EH (cell line): ENCODE measurements at places on chromosomes 1 and 21.
A peak's percentile ranks its signal among the peaks of the same experiment; 100 is the strongest.

DNA sequence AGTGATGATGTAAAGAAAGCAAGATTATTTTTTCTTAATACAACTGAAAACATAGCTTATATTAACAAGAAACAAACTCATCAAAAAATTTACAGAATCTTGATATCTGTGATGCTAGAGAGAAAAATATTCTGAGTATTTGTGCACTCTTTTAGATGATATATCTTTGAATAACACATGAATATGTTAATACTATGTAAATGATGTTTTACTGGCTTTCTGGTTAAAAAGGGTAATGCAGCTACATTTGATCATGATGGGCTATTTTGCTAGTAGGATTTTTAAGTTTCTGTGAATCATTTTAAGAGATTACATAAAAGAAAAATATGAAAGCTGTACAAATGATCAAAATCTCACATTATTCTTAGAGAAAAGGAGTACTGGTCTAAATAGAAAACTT lies 114.5 kb downstream of the GRIK1 start:
- no peak for DNase-seq

DNA sequence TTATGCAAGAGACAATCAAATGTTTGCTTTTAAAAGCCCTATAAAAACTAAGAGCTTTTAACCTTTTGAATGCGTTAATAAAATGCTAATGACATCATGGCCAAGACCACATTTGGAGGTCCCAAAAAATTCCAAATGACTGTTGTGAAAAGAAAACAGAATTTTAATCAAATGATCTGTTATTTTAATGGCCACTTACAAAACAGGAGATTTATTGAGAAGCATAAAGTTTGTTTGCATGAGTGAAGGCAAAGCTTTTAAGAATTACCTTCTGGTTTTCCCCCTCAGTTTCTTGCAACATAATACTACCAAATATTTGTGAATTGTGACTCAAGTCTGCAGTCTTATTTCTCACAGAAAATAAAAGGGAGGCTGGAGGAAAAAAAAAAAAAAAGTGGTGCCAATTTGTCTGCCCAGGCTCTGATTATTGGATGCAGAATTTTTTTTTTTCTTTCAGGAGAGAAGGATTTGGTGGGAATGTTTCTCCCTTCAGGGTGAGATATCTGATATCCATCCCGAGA lies 60.7 kb downstream of the GORAB start:
- DNase-seq: peak; percentile 80

GRCh38 chr1:27527223-27527889 lies 37.4 kb upstream of the WASF2 start:
- peak; percentile 33 for DNase-seq

DNA sequence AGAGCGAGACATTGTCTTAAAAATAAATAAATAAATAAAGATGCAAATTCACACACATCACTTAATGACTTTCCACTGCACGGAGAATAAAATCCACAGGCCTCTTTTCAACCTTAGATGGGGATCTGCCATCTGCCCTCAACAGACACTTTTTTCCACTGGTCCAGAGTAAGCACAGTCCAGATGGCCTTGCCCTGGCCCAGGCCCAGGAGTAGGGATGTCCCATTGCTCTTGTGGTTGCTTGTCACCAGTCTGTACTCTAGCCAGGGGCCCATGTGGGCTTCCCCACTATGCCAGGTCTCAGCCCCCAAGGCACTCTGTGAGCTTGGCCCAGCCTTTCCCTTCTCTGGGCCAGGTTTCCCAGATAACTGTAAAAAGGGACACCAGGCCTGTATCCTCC lies 17.4 kb downstream of the PLOD1 start:
- DNase-seq: no peak

DNA sequence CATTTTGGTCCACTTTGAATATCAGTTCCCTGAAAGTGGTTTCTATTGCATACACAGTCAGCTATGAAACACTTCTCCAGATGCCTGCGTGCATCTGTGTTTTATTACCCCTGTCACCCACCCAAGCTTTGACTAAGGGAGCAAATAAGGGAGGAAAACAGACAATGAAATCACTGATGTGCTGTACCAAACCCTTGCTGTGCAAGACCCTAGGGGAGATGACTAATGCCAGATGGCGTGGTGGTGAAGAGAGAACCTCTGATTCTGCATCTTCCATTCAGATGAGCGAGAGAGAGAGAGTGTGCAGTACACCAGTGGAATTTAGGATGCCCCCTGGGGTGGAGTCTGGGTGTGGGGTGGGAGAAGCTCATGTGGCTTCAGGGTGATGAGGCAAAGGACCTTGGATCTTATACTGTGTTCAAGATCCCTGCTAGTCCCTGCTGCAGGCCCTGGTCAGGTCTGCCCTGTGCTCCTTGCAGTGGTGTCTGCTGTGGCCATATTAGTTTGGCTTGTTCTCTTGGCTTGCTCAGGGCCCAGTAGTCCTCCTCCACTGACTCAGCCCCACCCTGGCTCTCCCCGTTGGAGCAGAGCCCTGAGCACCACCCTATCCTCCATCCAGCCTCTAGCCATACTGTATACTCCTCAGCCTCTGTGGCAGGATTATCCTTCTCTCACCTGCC lies 18.5 kb downstream of the CLCA1 start:
- DNase-seq: peak; percentile 95

GRCh38 chr1:161864577-161864976 lies 98.5 kb downstream of the ATF6 start:
- peak; percentile 69 for DNase-seq

DNA sequence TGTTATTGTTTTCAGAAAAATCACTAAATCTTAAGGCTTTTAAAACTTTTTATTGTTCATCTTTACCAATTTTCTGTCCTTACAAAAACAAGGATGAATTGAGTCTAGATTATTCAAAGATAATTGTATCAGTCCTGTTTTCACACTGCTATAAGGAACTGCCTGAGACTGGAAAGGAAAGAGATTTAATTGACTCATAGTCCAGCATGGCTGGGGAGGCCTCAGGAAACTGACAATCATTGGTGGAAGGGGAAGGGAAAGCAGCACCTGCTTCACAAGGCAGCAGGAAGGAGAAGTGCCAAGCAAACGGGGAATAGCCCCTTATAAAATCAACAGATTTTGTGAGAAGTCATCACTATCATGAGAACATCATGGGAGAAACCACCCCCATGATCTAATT lies 455.6 kb upstream of the ZP4 start:
- no peak for DNase-seq

DNA sequence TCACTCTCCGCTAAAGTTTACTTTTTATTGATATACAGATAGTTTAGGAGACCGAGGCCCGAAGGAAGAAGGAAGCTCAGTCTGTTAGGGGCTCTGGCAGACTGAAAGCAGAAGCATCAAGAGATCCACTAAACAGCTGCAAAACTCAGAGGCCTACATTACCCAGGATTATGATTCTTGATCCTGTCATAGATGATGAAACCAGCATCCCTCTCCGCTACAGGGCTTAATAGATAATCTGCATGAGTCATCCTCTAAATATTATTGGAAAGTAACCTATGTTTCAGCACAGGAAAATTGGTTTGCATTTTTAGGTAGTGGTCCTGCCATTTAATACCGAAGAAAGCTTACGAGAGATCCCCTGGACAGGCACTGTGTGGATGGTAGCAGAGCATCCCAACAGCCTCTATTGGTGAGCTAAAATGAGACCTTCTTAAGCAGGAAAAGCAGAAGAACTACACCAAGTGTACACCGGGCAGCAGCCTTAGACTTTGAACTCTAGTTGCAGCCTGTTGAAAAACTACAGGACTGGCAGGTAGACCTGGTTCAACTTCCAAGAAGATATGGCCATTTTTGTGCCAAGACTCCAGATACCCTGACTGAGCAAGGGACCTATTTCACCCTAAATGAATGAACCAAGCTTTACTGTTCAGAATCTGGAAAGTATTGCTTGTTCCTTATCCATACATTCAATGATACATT lies 6.8 kb downstream of the CASQ2 start:
- DNase-seq: no peak

GRCh38 chr1:197285526-197286205 lies 17.6 kb downstream of the CRB1 start:
- DNase-seq: no peak

DNA sequence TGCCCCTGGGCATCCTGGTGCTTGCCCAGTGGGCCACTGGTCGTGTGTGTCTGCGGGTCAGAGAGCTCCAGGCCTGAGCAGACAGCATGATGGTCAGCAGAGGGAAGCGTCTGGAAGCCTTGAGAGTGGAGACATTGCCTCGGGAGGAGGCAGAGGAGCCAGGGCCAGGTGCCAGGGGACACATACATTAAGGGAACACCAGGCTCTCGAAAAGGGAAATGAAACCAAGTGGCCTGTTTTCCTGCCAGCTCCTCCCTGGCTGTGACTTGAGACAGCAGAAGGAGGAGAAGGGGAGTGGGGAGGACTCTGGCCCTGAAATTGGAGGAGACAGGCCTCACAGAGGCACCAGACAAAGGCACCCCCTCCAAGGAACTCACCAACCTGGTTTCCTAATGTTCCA lies 62.4 kb upstream of the LRP8 start:
- no peak for DNase-seq

DNA sequence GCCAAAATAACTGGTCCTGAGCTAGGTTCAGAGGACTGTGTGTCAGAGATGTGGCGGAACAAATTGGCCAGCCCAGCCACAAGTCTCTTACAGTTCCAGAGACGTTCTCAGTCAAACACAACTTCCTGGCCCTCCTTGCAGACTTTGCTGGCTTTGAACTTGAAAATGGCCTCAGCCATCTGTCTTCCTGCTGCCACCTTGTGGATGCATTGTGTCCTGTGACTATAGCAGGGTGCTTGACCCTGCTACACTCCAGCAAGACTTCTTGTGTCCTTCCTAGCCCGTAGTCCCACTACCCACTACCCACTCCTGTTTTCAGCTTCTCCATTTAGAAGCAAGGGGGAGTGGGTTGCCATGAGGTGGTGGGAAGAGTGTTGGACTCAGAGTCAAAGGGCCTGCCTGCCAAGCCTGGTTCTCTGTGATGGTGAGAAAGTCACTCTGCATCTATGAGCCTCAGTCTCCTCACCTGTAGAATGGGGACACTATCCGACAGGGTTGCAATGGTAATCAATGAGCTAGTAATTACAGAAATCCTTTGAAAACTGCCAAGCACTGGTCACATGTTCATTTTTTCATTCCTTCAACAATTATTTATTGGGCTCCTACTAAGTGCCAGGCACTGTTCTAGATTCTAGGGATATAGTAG lies 109.9 kb downstream of the IGSF21 start:
- no peak for DNase-seq

DNA sequence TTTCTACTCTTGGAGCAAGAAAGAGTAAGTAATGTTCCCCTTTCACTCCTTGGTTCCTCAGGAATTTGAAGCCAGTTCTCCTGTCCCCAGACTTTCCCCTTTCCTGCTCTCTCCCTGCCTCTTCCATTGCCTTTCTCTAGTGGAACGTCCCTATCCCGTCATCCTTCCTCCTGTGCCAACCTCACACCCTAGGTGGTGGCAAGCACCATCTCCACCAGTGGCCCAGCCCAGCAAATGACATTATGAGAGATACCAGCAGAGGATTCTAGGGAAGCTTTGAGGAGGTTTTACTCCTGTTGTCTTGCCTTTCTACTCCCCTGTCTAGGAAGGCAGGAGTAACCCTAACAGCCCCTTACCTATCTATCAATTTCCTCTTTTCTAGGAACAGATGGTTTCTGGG lies 8.1 kb upstream of the TACSTD2 start:
- no peak for DNase-seq

DNA sequence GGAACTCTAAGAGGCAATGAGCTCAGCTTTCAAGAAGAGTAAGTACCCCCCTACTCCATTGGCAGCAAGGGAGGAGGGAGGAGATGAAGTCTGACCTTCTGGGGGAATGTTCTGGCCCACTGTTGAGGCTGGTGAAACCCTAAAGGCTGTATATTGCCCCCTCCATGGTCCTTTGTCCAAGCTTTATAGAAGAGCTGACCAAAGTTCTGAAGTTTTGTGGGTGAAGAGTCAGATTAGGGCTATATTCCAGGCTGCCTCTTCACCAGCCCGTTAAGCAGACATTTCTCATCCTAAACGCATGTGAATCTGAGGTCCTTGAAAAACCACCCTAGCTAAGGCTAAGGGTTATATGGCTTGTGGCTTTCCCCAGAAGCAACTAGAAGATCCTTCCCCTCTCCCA lies 1.4 kb downstream of the C1orf94 start:
- DNase-seq: peak; percentile 4

DNA sequence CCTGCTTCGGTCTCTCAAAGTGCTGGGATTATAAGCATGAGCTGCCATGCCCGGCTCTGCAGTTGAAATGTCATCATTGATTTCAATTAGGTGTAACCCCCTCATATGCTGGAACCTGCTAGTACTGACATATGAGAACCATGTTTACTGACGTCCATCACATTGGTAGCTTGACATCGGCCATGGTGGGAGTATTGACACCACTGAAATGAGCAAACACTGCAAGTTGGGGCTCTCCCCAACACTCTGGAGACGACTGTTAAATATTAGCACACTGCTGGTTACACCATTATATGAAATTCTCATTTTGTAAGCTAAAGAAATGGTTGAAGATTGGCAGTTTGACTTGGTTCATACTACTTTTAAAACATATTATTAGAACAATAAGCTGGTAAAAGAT lies 63.7 kb downstream of the CNST start:
- no peak for DNase-seq
